ENCODE measurements at places on chromosomes 7 and 10. TPM values are rescaled to one million over a fixed set of nuclear protein-coding genes. Genes with fewer than 3 reads are reported as not detected.
A peak's percentile ranks its signal among the peaks of the same experiment; 100 is the strongest.

TLX1 gene
- polyA plus RNA-seq = not detected

HPSE2 gene
- not detected for polyA plus RNA-seq

AKR1C8 gene
- polyA plus RNA-seq = not detected

PCLO gene
- polyA plus RNA-seq = 0.27 TPM

DDC gene
- not detected for polyA plus RNA-seq

FHIP2A gene
- 11.3 TPM for polyA plus RNA-seq

AFAP1L2 gene
- 4.8 TPM for polyA plus RNA-seq

DNA sequence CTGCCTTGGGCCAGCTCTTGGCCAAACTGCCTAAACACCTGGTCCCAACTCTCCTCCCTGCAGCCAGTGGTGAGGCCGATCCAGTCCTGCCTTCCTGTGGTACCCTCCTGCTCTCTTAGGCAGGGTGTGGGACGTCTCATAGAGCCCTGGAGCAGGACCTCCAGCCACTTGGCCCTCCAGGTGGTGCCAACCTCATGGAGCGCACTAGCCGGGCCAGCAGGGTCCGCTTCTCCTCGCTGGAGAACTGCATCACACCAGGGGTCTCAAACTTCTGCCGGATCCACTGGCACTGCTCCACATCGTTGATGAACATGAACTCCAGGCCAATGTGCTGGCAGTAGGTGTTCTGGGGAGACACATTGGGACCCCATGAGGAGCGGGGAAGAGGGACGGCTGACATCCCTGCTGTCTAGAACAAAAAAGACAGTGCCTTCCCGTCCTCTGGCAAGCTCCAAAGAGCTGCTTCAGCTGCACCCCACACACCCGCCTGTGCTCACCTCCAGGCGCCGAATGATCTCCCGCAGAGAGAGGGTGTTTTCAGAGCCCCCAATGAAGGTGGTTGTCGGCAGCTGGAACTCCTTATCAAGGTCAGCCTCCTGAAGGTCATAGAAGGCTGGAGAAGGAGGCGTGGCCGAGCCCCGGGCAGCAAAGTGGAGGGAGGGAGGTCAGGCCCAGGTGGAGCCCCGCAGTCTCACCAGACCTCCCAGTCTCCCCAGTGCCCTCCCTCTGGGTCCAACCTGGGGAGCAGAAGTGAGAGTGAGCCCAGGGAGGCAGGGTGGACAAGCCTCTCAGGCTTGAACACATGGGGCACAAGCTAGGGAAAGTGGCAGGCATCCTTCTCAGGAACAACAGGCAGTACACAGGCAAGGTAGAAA, 10.2 kb downstream of the OGDHL start:
- no peak for DNase-seq

DNA sequence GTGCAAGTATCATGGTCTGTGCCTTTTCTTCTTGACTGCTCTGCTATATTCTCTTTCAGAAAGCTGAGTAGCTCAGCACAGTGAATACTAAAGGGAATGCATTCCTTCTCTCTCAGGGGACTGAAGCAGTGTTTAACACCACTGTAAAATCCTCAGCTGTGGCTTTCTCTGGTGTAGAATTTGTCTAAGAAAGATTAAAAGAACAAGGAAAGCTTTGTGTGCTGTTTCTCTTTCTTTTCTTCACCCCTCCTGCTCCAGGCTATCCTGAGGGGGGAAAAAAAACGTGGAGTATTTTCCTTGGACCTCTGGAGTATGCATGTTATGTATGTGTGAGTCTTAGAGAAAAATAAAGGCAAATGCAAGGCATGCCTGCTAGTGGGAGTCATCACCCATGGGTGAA, 383.9 kb downstream of the AUTS2 start:
- DNase-seq = no peak

DNA sequence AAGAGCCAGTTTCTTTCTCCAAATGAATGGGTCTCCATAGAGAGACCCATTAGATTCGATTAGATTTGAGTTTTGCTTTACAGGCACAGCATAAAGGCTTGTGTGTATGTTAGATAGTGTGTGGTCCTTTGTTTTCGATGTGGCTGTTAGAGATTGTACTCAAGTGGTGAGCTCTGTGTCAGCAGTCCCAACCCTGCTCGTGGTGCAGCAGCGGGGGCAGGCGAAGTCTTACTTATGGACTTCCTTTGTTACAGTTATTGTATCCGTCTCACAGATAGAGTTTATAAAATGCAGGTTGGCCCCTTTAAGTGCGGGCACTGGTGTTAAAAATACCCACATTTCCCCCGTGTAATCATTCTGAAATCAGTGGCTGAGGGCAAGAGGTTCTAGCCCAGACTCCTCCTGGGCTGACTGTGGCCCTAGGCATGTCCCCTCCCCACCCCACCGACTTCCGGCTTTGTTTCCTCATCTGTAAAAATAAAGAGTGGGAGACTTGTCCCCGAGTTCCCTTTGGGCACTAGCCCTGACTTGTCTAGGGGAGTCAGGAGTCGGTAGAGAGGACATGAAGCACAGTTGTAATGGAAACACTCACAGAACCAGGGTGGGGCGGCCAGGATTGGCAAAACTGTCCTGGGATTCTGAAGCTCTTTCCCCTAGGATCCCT, 28.6 kb downstream of the MTURN start:
- DNase-seq = no peak

- no peak for DNase-seq
Measured at GRCh38 chr10:12974491-12975199, 26.9 kb downstream of the CCDC3 start.

- peak; percentile 51 for DNase-seq
Measured at GRCh38 chr7:137934941-137935883, 66.7 kb downstream of the CREB3L2 start.

DNA sequence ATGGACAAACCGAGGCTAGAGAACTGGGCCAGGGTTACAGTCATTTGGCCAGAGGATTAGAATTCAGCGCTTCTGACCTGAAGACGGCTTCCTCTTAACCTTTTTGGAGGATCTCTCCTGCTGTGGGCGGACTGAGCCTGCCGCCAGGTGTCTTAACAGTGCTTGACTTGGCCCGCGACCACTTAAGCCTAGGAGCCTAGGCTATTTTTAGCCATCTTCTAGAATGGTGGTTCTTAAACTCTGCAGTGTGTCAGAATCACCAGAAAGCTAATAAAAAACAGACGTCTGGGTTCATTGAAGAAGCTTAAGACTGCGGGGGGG, 722 bp downstream of the MDH2 start:
- DNase-seq = no peak

DNA sequence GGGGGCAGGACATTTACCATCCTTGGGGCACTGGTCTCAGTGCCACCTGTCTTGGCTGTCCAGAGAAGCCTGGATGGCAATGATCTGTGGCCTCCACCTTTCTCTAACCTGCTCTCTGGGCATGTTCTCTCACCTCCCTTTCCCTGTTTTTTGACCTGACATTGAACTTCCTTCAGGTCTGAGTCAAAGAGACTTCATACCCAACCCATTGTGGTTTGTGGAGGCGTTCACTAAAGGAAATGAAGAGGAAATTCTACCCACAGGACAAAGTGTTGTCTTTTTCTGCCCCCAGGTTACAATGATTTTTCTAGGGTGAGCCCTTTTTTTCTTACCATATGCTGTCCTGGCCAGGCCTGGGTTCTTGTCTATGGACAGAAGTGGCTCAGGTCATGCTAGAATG, 76.6 kb downstream of the CYP26A1 start:
- no peak for DNase-seq

DNA sequence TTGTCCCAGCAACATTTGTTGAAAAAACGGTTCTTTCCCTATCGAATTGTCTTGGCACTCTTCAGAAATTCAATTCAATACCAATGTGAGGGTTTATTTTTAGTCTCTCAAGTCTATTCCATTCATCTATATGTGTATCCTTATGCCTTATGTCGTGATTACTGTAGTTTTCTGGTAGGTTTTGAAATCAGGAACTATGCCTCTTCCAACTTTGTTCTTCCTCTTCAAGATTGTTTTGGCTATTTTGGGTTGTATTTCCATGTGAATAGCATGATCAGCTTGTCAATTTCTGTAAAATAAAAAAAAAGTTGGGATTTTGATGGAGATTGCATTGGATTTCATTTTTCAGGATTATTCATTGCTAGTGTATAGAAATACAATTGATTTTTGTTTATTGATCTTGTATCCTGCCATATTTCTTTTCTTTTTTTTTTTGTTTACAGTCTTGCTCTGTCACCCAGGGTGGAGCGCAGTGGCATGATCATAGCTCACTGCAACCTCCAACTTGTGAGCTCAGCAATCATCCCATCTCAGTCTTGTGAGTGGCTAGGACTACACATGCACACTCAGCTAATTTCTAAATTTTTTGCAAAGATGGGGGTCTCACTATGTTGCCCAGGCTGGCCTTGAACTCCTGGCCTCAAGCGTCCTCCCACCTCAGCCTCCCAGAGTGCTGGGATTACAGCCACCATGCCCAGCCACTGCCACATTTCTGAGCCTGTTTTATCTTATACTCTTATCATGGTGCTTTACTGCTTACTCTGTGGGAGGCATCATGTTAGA, 46.2 kb upstream of the MKLN1 start:
- no peak for DNase-seq

GRCh38 chr7:1558181-1558811, 2.3 kb upstream of the TMEM184A start:
- no peak for DNase-seq

- peak; percentile 92 for DNase-seq
Measured at GRCh38 chr7:112789817-112790585, at the start of gene TMEM168. TMEM168 (minus strand) TSS chr7:112790393; CDS start chr7:112784825, 5,568 bp downstream.

DNA sequence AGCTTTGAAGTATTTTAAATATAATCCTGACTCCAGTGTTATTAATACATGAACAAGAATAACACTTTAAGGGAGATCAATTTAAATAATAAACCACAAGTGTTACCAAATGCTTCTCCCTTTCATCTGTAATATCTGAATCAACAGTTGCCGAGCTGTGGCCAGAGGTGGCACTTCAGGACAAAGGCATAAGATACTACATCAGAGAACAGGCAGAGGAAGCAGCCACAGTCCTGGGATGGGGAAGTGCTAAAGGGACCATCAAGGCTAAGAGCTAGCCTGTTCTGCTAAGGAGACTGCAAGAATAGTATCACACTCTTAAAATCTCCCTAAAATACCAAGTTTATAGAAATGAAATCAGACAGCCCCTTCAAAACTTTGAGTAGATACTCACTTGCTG, 378.2 kb upstream of the PRKCQ start:
- DNase-seq = no peak

DNA sequence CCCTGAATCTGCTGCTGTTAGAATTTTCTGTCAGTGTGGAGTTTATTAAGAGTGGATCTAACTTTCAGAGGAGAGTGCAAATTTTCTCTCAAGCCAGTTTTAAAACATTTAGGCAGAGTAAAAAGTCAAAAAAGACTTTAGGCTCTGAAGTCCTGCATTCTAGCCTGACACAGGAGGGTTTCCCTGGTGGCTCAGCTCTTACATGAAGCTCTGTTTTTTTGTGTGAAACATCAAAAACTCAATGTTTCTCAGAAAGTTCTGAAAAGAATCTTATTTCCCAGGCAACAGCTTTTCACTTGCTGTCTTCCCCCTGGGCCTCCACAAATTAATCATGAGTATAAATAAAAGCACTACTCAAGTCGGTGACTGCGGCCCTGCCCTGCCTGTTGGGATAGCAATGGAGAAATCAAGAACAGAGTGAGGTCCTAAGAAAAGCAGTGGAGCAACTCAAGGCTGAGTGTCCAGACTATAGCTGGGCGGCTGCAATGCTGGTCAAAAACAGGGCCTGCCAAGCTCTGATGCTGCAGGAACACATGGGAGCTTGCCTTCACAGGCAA, 22.3 kb upstream of the WDR11 start:
- no peak for DNase-seq

DNA sequence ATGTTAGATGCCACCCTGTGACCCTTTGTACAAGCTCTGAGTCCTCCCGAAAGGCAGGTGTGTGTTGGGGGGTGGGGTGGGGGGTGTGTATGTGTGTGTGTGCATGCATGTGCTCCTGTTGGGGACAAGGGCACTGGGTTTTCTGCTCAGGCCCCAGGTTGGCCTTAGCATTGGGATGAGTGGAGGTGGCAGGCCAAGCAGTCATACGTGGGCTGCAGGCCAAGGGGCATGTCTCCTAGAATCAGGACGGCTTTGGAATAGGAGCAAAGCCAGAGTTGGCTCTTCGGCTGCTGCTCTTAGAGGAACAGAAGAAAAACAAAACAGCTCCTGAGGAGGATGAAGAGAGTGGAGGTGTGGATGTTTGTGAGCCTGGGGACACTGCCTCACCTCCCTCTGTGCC, 26.0 kb downstream of the HSPA12A start:
- no peak for DNase-seq

DNA sequence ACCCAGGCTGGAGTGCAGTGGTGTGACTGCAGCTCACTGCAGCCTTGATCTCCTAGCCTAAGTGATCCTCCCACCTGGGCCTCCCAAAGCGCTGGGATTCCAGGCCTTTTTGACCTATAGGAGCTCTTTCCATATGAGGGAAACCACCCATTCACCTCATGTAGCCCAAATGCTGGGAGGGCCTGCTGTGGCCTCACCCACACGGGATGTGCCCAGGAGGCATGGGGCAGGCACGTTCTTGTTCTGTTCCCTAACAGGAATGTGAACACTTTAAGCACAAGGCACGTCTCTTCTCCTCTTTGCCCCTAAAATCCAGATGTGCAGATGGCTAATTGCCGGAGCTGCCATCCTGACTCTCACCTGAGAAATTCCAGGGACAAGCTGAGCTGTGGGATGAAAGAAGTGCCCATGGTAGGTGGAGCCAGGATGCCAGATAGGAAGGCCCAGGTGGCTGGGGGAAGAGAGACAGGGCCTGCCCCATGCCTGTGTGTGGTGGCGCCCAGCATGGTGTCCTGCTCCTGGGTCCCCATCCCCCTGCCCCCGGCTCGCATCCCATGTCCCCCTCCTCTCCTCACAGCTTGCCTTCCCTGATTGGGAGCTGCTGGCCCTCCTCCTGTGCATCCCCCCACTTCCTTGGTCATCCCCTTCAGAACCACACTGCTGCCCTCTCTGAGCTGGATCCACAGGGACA, 17.3 kb downstream of the CAMK2B start:
- DNase-seq = no peak
